Renal pelvis (tissue), 12 donors: ENCODE measurements at places on chromosomes 5 and 9. TPM values are rescaled to one million over a fixed set of nuclear protein-coding genes. Genes with fewer than 3 reads are reported as not detected.

- DNase-seq, result no peak
These were observed 98.2 kb downstream of the RORB start for GRCh38 chr9:74595286-74595685.

The CENPK gene
- polyA plus RNA-seq, result 44.4 TPM

GRCh38 chr5:54017580-54017979, 292.8 kb downstream of the ARL15 start:
- no peak for DNase-seq

DNA sequence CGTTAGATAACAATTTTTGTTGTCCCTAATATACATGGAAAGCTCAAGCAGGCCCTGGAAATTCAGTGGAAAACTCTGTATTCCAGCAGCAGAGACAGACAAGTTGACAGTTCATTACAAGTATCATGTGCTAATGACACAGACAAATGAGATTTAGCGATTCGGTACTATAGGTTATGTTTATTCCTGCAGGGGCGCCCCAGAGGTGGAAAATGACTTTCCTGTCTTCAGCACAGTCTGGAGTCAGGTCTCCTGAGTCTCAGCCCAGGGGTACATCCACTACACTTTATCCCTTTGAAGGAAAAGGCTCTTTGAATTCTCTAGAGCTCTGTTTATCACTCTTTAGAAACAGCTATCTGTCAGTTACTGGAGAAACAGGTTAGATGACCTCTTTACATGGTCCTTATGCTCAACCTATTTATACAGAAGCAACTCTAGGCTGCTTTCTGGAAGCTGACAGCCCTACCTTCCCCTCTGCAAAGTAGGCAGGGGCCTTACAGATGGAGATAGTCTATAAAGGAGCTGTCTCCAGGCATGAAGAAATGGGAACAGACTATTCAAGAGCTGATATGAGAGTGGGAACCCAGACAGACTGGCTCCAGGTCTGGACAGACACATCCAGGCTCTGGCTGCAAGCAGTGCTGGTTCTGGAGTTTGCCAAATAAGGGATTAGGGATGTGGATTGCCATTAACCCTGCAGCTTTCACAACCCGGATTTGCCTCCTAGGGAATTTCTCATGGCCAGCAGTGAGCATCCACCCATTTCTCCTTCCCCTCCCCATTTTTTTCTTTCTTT, 7.2 kb upstream of the SLC31A2 start:
- no peak for DNase-seq

The SPATA31A3 gene
- not detected for polyA plus RNA-seq

DNA sequence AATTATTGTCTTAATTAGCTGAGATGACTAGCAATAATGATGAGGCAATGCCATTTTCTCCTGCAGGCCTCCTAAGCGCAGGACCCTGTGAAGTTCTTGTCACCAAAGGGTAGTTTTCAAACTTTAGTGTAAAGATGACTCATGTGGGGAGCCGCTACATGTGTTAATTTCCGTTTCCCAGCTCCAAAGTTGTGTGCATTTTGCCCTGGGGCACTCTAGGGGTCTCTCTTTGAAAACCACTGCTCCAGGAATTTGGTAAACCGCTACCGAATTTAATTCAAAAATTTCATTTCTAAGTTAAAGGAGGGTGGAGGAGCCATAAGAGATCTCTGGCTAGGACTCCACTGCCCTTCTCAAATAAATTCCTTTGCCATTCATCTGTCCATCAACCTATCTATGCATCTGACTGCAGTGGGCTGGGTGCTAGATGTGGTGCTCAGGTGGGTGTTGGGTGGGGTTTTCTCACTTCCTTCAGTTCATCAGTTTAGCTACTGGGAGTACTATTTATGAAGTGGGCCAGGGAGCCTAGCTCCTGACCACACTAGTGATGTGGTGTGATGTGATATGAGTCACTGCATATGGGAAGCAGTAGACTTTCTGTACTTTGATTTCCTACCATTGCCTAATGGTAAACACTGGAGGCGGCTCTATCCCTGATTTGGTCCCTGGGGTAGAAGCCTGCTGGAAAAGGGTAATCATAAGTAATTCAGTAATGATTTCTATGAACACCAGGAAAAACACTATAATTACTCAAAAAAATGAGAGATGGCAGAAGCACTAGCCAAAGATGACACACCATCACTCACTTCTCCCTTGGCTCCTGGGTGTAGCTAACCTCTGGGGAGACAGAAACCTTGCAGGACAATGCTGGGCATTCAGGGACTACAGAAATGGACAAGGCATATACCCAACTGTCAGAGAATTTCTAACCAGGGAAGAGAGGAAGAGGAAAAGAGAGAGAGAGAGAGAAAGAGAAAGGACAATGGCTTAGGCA, 4.0 kb upstream of the ZSWIM6 start:
- DNase-seq, result no peak

DNA sequence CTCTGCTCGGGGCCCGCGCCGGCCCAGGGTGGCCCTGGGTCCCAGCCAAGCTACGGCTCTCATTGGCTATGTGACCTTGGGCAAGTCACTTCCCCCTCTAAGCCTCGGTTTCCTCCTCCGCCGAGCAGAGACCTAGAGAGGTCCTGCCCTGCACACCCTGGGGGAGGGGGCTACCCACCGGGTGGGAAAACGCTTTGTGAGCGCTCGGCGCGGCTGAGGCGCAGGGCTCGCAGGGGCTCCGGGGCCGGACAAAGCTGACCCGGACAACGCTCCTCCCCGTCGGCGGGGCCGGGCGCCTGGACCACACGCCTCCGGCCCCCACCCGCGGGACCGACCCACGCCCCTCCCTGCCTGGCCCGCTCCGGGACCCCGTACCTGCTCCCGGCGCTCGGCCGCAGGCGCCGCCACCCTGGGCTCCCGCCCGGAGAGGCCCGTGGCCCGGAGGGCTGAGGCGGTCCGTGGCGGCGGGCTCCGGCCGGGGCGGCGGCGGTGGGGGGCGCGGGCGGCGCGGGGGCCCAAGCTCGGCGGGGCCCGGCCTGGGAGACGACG, 85.7 kb upstream of the MELK start:
- peak; percentile 23 for DNase-seq

DNA sequence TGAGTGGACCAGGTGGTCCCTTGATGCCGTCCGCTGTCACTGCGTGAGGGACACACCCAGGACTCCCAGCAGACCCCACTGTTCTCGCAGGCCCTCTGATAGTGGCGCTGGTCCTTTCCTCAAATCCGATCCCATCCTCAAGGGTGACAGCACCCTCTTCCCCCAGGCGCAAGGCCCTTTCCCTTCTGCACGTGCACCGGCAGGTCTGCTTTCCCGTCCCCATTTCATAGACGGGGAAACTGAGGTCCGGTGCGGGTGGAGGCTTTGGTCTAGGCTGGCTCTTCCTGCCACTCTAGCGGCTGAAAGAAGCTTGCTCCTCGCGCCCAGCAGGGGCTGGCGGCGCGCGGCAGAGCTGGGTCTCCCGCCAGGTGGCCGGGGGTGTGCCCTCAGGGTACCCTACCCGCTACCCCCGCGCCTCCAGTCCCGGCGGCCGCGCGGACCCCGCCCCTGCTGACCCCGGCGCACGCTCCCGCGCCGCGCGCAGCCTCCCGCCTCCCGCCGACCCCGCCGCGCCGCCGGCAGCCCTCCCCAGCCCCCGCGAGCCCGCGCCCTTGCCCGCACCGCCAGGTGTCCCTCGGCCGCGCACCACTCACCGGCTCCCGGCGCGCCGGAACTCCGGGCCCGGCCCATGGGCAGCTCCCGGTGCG, 453 bp downstream of the RASGEF1C start:
- no peak for DNase-seq

- DNase-seq, result no peak
These were observed 288.0 kb downstream of the ICE1 start for GRCh38 chr5:5710471-5710870.

- no peak for DNase-seq
These were observed 49.5 kb upstream of the TGFBR1 start for GRCh38 chr9:99055384-99055783.

- DNase-seq, result no peak
These were observed 100.4 kb downstream of the RGS3 start for GRCh38 chr9:113563826-113564497.

The PCDHA9 gene
- 0.06 TPM for polyA plus RNA-seq

- peak; percentile 47 for DNase-seq
These were observed 28.5 kb upstream of the PUM3 start for GRCh38 chr9:2872250-2872930.
